Kidney epithelial cell (primary cell): ENCODE measurements at places on chromosomes 4 and X. TPM values are rescaled to one million over a fixed set of nuclear protein-coding genes. Genes with fewer than 3 reads are reported as not detected.

F8A3 gene
- total RNA-seq = 0.14 TPM in 1 of 2 replicates, not detected in the other

EDA2R gene
- total RNA-seq = 12.6 and 14.2 TPM in 2 replicates

MAGEC2 gene
- total RNA-seq = not detected in 2 replicates

ARMCX1 gene
- 16.6 and 18.3 TPM in 2 replicates for total RNA-seq

MAP7D2 gene
- total RNA-seq = 2.0 and 2.1 TPM in 2 replicates

CT45A5 gene
- not detected in 2 replicates for total RNA-seq

WDFY3 gene
- 50.9 and 54.4 TPM in 2 replicates for total RNA-seq

PPP4R3C gene
- total RNA-seq = not detected in 2 replicates

CENPVL2 gene
- 0.96 TPM in 1 of 2 replicates, not detected in the other for total RNA-seq

CD38 gene
- total RNA-seq = 0.04 TPM in 1 of 2 replicates, not detected in the other

GRCh38 chr4:16992566-16993225 lies 94.3 kb upstream of the LDB2 start:
- DNase-seq = no peak

DNA sequence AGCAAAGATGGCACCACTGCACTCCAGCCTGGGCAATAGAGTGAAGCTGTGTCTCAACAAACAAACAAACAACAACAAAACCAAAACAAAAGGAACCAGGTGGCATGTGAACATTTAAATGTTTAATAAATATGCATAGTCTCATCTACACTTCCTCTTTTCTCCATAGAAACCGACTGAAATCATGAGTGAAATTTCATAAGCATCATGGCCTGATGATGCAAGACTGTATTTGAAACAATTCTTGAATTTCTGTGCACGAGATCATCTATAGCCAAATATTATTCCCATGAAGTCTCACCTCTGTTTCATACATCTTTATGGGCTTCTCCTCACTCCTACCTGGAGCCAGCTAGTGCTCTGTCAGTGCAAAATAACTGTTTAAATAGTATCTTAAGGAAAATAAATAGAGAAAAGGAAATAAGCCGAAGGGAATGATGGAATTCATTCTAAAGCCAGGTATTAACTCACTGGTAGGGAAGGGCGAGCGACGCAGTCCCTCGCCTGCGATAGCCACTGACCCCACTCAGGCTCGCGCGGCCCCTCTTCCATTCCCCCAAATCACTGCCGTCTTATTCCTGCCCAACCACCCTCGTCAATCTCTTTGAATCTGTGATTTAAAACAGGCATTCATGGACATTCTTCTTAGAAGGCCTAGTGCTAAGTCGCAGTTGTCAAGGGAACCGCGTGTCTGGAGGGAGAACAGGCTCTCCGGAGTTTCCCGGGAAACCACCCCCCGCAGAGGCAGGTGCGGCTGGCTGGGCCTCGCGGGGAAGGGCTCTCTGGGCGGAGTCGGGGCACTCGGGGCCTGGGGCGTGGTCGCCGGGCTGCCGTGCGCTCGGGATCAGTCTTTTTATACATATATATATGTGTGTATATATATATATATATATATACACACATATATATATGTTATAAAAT lies 52.4 kb upstream of the TRIM2 start:
- peak; percentile 71 for DNase-seq

DNA sequence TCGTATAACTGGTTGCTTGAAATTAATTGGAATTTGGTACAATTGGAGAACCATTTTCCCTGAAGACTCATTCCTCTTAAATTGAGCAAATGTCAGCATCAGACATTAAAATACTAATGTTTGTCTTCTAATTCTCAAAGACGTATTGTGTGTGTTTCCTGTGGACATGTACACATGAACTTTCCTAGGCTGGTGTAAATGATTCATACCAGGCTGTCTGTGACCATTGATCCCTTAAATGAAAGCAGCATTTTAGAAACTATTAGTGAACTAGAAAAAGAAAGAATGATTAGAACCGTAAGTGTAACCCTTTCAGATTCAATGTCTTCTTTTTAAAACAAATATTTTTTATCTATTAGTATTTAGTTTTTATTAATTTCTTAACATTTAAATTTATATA lies 332.9 kb downstream of the PPP3CA start:
- DNase-seq = no peak

GRCh38 chrX:142251680-142252079 lies 46.6 kb upstream of the MAGEC2 start:
- no peak for DNase-seq

- no peak for DNase-seq
Measured at GRCh38 chr4:109432696-109433095, 919 bp upstream of the SEC24B start.

DNA sequence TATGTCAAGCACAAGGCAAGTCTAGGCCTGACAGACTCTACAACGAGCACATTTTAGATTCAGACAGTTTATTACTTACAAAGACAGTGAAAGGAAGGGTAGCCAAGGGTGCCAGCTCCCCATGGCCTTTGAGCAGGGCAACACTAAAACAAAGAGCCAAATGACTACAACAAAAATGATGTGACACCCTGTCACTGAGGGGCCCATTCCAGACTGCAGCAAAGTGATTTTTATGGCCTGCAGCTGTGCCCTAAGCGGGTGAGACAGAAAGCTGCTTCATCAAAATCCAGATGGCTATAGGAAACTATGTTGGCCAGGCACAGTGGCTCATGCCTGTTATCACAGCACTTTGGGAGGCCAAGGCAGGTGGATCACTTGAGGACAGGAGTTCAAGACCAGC lies 13.4 kb upstream of the RP2 start:
- DNase-seq = no peak

DNA sequence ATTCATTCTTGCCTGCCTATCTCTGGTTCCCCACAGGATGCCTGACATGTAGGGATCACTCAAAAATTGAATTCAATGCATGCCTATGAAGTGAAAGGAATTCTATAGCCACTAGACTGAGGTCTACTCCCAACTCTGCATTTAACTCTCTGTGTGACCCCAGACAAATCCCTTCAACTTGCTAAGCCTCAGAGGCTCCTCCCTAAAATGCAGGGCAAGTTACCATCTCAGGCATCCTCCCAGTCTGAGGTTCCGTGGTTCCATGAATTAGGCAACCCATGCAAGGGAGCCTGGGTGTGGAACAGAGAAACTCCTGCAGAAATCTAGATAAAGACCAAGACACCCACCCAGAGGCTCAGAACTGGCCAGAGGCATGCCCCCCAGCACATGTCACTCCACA lies 6.6 kb downstream of the SRPX start:
- no peak for DNase-seq

- no peak for DNase-seq
Measured at GRCh38 chr4:158015241-158015640, 157.6 kb downstream of the GASK1B start.

- peak; percentile 18 for DNase-seq
Measured at GRCh38 chr4:69718396-69719271, 41.8 kb downstream of the SULT1B1 start.

GRCh38 chr4:38085751-38086150 lies 125.6 kb downstream of the PTTG2 start:
- DNase-seq = no peak

DNA sequence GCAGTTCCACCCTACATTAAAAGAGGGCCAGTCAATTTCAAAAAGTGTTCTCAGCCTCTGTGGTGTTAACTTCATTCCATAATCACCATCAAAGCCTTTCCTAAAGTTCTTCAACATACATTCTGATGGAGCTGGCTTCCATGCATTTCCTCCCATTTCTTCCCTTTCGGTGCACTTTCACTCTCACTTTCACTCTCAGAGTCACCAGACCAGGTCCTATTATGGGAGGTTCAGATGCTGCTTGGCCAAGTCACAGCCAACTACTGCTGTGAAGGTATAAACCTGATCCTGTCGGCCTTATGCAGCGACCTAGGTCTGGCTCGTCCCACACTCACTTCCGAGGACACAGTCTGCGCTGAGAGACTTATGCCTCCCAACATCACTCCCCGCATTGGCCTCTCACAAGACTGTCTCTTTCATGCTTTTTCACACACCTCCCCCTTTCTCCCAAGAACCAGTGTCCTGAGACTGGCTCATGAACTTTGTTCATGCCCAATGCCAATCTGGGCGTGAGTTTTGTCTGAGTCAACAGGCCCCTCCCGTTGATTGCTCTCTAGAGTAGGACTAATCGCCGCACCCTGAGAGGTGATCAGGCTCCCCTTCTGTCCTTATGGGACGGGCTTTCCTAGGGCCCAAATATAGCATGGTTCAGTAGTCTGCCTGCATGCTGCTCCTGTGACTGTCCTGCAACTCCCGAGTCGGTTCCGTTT lies 60.8 kb upstream of the XAGE1B start:
- no peak for DNase-seq

- DNase-seq = no peak
Measured at GRCh38 chr4:7062816-7063215, 5.0 kb downstream of the GRPEL1 start.

DNA sequence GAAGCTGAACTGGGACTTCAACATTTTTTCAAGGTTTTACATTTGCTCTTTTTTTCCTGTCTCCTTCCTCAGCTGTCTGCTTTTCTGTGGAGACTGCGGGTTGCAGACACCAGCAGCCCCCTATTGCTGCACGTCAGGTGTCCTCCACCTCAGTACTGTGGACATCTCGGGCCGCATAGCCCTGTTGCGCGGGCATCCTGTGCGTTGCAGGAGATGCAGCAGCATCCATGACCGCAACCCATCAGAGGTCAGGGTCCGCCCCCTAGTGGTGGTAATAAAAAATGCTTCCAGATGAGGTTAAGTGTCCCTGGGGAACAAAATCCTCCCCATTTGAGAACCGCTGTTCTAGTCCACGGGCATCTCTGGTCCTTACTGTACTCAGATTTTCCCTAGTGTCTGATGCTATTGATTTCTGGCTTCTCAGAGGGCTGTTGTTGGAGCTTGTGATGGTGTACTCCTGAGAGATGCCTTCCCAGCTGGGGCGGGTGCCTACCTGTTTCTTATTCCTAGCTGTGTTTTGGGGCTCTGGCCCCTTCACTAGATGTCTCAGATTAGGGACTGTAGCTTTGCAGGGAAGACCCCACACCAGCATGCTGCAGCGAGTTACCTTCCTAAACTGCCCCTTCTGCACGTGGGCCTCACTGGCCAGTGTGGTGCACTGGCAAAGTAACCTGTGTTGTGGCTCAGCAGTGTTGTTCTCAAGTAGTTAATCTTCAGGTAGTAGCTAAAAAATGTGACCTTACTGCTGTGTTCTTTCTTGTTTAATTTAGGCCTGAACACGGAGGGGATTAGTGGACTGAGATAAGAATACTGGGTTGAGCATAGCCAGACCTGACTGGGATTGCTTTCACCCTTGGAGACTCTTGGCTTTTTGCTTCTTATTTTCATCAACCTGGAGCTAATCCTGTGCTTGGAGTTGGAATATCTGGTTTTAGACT lies 28.2 kb downstream of the NSD2 start:
- no peak for DNase-seq

DNA sequence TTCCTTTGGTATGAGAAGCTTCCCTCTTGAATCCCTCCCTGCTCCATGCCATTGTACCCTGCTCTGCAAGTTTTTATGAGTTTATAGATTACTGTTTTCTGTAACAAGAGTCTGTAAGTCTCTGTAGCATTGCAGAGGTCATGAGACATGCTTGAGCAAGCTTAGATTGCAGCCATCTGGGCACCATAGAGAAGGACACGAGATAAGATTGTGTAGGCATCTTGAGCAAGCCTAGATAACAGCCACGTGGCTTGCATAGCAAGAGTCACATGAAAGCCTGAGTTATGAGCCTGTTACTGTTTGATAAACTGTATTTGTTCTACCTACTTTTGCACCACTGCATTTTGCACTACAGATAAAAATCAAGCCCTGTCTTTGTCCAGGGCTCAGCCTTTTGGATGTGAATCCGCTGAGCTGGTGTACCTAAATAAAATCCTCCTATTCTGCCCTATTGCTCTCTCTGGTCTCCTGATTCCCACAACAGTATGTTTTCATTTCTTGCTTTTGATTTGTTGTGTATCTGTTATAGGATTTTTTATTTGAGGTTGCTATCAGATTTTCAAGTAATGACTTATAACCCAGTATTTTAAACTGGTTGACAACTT lies 127.4 kb upstream of the ANKRD50 start:
- DNase-seq = no peak

GRCh38 chr4:54427826-54428225 lies 198.7 kb downstream of the PDGFRA start:
- no peak for DNase-seq

GRCh38 chr4:34619531-34620162 lies 1624.7 kb downstream of the ARAP2 start:
- peak; percentile 34 for DNase-seq

DNA sequence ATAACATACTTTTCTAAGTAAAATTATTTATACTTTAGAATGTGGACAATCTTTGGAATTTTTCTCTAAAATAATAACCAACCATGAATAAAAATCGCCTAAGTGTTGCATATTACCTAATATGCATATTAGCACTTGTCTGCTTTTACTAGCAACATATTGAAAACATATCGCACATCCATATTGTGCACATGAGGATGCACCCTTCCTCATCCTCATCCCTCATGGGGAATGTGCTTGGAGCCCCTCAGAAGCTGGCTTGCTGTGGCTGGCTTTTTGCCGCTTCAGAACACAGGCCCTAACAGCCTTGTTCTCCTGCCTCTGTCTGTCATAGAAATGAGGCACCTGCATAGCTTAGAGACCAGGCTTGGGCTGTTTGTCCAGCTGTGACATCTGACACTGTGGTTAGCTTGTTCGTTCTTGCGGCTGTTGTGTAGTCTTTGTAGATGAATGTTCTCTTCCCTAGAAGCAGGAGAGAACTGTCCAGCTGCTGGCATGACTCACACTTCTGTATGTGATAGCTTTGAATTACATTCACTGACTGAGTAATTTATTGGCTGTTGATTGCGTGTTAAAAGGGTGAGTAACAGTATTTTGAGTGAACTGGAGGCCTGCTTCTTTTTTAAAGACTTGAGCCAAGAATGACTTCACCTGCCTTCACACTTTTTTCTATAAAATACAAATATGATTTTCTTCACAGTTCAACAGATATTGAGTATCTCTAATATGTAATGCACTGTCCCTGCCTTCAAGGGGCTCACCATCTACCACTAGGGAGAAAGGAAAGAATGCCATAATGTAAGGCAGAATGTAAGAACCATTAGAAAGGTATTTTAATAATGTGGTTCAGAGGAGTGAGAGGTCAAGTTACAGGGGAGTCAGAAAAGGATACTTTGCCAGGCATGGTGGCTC lies 81.9 kb downstream of the HMGB2 start:
- peak; percentile 100 for DNase-seq

DNA sequence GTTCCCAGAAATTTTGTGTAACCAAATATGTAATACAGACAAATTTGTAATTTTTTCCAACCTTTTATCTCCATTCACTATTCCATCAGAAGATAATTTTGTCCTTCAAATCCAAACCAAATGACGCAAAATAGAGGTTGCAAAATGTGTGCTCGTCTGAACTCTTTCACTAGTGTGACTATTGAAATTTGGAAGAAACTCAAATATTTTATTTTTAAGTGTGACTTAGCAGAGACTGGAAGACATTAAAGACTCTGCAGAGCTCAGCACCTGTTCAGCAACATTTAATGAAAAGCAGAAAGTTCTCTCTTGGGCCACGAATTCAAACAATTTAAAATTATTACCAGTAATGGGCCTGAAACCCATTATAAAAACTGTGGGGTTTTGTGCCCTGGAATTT lies 30.0 kb upstream of the APELA start:
- no peak for DNase-seq
